GM23248 (cell line): ENCODE measurements at places on chromosomes 5 and 9. TPM values are rescaled to one million over a fixed set of nuclear protein-coding genes. Genes with fewer than 3 reads are reported as not detected.

Gene NHP2
- total RNA-seq: 203 and 221 TPM in 2 replicates

DNA sequence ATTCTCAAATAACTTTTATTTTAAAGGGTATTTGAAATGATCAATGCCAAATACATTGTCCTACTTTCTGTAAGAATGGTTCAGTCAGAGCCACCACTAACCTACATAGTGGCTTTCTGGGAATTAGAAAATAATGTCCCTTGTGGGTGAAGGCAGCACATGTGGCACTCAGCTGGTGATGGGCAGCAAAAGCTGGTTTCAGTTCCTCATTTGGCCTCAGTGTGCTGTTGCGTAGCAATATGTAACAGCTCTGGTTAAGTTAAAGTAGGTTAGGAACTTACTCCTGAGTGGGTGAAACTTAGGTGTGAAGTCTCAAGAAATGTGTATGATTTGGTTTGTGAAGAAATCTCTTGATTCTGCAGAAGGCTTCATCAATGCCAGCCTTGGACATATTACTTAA is 99.6 kb upstream of the SPEF2 start:
- H3K27me3 ChIP-seq: no peaks in the 10 kb centered on the region
- H3K4me3 ChIP-seq: no peak overlapping the region
- no peak overlapping the region for H3K27ac ChIP-seq
- DNase-seq: no peak
- no peaks in the 10 kb centered on the region for H3K4me1 ChIP-seq
- H3K36me3 ChIP-seq: no peaks in the 10 kb centered on the region

GRCh38 chr9:115036691-115037090 is 81.3 kb downstream of the TNC start:
- no peak for DNase-seq
- no peaks in the 10 kb centered on the region for H3K27me3 ChIP-seq
- peaks cover 23% of the 10 kb centered on the region for H3K4me1 ChIP-seq
- peak overlapping the region; percentile 69 for H3K27ac ChIP-seq

Gene HRCT1
- 0.76 and 1.2 TPM in 2 replicates for total RNA-seq

Gene UGT3A2
- total RNA-seq: not detected in 2 replicates

- no peak overlapping the region for H3K27ac ChIP-seq
- no peaks in the 10 kb centered on the region for H3K36me3 ChIP-seq
- DNase-seq: peak; percentile 40
- H3K4me3 ChIP-seq: no peak overlapping the region
- peaks cover 10% of the 10 kb centered on the region for H3K4me1 ChIP-seq
- no peaks in the 10 kb centered on the region for H3K27me3 ChIP-seq
Measured at GRCh38 chr9:121841771-121842611, 190.6 kb downstream of the DAB2IP start.

DNA sequence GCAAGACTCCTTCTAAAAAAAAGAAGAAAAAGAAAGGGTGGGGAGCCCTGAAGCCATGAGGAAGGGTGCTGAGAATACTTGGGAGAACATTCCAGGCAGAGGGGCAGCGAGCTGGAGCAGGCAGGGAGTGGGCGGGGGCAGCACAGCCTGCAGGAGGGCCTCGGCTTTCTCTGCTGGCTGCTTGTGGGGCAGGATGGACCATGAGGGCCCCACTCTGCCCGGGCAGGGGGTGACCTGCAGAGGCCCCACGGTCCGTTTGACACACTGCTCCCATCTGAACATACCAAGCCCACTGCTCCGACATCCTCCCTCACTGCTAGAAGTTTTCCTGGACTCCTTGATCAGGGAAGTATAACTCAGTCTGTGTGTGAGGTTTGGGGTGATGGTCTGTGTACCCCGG is 11.7 kb upstream of the NUP214 start:
- no peak for DNase-seq
- H3K27ac ChIP-seq: no peak overlapping the region
- no peaks in the 10 kb centered on the region for H3K36me3 ChIP-seq
- H3K4me1 ChIP-seq: no peaks in the 10 kb centered on the region

DNA sequence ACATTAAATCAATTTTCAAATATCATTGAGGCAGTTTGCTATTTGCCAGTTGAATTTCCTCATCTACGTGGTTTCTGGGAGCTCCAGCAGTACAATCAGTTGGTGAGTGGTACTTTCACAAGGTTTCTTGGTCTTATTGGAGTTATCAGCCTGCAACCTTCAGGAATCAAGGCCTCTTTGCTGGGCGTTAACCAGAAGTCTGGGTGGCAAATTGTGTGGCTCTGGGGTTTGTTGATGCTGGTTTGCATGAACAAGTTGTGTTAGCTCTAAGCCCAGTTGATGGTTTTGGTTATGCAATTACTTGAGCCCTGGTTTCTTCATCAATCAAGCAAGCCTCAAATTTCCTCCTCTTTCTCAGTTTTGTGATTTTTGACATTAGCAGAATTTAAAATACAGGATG is 152.9 kb upstream of the ANKRD55 start:
- no peak overlapping the region for H3K4me3 ChIP-seq
- H3K27me3 ChIP-seq: peaks cover 24% of the 10 kb centered on the region
- no peak for DNase-seq
- no peaks in the 10 kb centered on the region for H3K4me1 ChIP-seq
- no peaks in the 10 kb centered on the region for H3K36me3 ChIP-seq

Gene CCT5
- total RNA-seq: 301 and 392 TPM in 2 replicates

DNA sequence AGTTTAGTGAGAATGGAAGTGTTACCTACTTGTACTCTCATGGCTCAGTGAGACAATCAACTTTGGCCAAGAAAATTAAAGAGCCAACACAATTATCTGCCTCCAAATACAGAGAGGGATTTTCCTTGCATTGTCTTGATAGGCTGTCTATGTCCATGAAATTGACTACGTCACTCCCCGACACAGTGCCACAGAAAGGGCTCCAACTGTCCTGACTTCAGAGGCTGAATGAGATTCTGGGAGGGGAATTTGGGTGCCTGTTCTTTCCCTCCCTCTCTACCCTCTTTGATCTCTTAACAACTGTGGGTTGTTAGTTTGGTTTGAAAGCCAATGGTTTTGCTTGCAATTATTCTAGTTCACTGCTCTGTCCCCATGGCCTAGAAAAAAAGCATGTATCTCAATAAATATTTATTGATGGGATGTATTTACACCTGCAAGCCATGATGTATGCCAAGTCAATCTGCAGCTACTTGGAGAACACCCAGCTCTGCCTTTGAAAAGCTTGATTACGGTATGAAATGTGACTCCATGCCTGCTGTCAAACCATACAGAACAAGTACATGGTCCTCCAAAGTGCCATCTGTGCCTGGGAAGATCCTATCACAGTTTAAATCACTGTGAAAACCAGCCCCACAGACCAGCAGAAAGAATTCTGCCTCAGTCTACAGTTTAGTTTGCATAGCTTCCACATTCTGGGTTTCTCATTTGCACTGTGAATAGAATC is 37.3 kb downstream of the CAPSL start:
- H3K4me3 ChIP-seq: no peak overlapping the region
- H3K27ac ChIP-seq: no peak overlapping the region
- H3K4me1 ChIP-seq: peaks cover 7% of the 10 kb centered on the region; the same call in 1 of the 2 replicates
- DNase-seq: no peak

GRCh38 chr9:99031319-99031718 is 73.6 kb upstream of the TGFBR1 start:
- peak overlapping the region; percentile 77 for H3K27ac ChIP-seq
- H3K4me1 ChIP-seq: peaks cover 29% of the 10 kb centered on the region

GRCh38 chr5:157350939-157351801 is 85.2 kb downstream of the CYFIP2 start:
- H3K4me3 ChIP-seq: no peak overlapping the region
- no peak for DNase-seq
- H3K27me3 ChIP-seq: no peaks in the 10 kb centered on the region
- no peak overlapping the region for H3K27ac ChIP-seq

Gene PRRT1B
- total RNA-seq: not detected in 2 replicates

- peaks cover 34% of the 10 kb centered on the region for H3K4me1 ChIP-seq
- peak overlapping the region; percentile 19; the same call in 1 of the 2 replicates for H3K4me3 ChIP-seq
- H3K27me3 ChIP-seq: no peaks in the 10 kb centered on the region
Measured at GRCh38 chr5:102910240-102911226, 155.4 kb downstream of the PAM start.

DNA sequence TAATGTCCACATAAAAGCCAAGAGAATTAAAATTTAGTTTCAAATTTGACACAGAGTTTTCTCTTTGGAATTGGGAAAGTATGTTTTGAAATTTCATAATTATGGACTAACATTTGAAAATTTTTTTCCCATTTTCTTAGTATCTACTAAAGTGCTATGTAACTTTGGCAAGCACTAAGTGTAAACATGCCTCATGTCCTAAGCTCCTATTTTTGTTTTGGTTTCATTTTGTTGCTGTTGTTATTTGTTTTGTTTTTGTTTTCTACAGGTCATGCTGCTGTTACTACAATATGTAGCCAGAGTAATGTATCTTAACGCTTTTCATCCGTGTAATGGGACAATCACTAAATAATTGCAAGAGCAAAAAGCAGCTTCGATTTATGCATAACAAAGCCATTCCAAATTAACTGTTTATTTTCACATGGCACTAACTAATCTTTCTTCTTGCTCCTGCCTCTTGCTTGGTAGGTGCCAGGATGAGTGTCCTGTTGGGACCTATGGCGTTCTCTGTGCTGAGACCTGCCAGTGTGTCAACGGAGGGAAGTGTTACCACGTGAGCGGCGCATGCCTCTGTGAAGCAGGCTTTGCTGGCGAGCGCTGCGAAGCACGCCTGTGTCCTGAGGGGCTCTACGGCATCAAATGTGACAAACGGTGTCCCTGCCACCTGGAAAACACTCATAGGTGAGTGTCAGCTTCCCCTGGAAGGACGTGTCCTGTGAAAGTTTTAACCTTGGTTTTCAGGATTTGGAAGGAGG is 107.3 kb upstream of the PRRC1 start:
- H3K36me3 ChIP-seq: no peaks in the 10 kb centered on the region
- no peaks in the 10 kb centered on the region for H3K27me3 ChIP-seq

- no peaks in the 10 kb centered on the region for H3K36me3 ChIP-seq
- DNase-seq: peak; percentile 50
- H3K27me3 ChIP-seq: peaks cover 39% of the 10 kb centered on the region
- peak overlapping the region; percentile 68 for H3K4me3 ChIP-seq
- no peaks in the 10 kb centered on the region for H3K4me1 ChIP-seq
- no peak overlapping the region for H3K27ac ChIP-seq
Measured at GRCh38 chr9:98944057-98944733, 488 bp downstream of the COL15A1 start.

- H3K27ac ChIP-seq: no peak overlapping the region
- DNase-seq: peak; percentile 45
- H3K4me3 ChIP-seq: no peak overlapping the region
- no peaks in the 10 kb centered on the region for H3K27me3 ChIP-seq
- H3K4me1 ChIP-seq: peaks cover 12% of the 10 kb centered on the region; the same call in 1 of the 2 replicates
Measured at GRCh38 chr5:138900281-138900965, 25.3 kb upstream of the LRRTM2 start.

- no peak overlapping the region for H3K4me3 ChIP-seq
- H3K27me3 ChIP-seq: no peaks in the 10 kb centered on the region
- peaks cover 34% of the 10 kb centered on the region for H3K4me1 ChIP-seq
- H3K36me3 ChIP-seq: no peaks in the 10 kb centered on the region
- H3K27ac ChIP-seq: no peak overlapping the region
- no peak for DNase-seq
Measured at GRCh38 chr9:18235181-18235908, 238.6 kb upstream of the ADAMTSL1 start.

DNA sequence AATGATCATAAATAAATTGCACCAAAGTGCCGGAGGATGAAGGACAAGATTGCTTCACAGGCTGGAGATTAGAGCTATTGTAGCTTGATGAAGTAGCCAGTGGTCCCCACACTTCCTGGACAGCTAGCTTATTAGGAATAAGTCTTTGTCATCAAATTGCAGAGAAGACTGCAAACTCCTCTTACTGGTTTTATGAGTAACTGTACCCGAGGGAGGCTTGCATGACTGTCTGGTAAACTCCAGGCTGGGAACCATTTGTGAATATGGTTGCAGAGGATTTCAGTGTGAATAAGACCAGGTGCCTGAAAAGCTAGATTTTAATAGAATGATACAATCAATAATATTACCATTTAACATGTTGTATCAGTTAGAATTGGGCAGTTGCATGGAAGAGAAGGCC is 36.5 kb upstream of the SEMA5A start:
- peak; percentile 62 for DNase-seq
- no peaks in the 10 kb centered on the region for H3K36me3 ChIP-seq
- no peaks in the 10 kb centered on the region for H3K27me3 ChIP-seq
- no peak overlapping the region for H3K4me3 ChIP-seq
- no peak overlapping the region for H3K27ac ChIP-seq
- H3K4me1 ChIP-seq: no peaks in the 10 kb centered on the region

- DNase-seq: peak; percentile 95
- no peaks in the 10 kb centered on the region for H3K36me3 ChIP-seq
- no peak overlapping the region for H3K4me3 ChIP-seq
- peak overlapping the region; percentile 72 for H3K27ac ChIP-seq
- peaks cover 36% of the 10 kb centered on the region for H3K4me1 ChIP-seq
Measured at GRCh38 chr5:33049842-33050241, 338.7 kb downstream of the NPR3 start.

GRCh38 chr5:42887097-42887496 is 75.4 kb upstream of the SELENOP start:
- H3K36me3 ChIP-seq: no peaks in the 10 kb centered on the region
- H3K27ac ChIP-seq: no peak overlapping the region
- H3K27me3 ChIP-seq: peaks cover 41% of the 10 kb centered on the region
- H3K4me1 ChIP-seq: no peaks in the 10 kb centered on the region

DNA sequence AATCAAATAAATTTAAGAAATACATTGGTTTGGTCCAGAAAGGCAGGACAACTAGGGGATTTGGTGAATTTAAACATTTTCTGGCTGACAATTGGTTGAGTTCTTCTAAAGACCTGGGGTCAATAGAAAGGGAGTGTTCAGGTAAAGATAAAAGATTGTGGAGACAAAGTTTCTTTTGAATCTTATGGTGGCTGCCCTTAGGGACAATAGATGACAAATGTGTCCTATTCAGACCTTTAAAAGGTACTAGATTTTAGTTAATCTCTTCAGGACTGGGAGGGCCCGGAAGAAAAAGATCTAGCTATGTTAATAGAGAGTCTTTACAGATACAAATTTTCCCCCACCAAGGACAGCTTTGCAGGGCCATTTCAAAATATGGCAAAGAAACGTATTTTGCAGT is 35.9 kb downstream of the PLEKHG4B start:
- H3K36me3 ChIP-seq: no peaks in the 10 kb centered on the region
- no peak for DNase-seq
- peaks cover 23% of the 10 kb centered on the region for H3K4me1 ChIP-seq
- H3K27ac ChIP-seq: no peak overlapping the region

- H3K27ac ChIP-seq: peak within 1 kb of the TSS; percentile 87
- H3K4me3 ChIP-seq: peak within 1 kb of the TSS; percentile 90
- H3K27me3 ChIP-seq: no peaks in the 10 kb centered on the region
- peak; percentile 92 for DNase-seq
- H3K36me3 ChIP-seq: no peaks in the 10 kb centered on the region
Measured at GRCh38 chr5:169980418-169981053, at the start of gene INSYN2B. Gene INSYN2B, minus strand, starts transcription at chr5:169980495. Its CDS starts 96,597 bp downstream, at chr5:169883898.

DNA sequence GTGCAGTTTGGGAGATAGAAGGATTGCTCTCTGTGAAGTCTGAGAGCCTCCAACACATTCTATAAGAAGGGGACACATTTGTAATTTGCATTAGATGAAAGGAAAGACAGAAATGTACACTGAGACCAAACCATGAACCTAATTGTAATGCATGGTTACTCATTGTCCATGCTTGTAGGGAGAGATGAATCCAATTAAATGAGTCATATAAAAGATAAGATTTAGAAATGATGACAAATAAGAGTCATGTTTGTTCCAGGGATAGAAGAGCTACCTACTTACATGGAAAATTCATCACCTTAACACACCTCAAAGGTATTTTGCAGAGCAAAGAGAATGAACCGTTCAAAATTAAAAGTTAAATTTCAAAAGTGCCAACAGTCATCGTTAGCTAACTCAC is 85.1 kb downstream of the FBXL7 start:
- no peak overlapping the region for H3K4me3 ChIP-seq
- peaks cover 11% of the 10 kb centered on the region for H3K4me1 ChIP-seq
- peak overlapping the region; percentile 29 for H3K27ac ChIP-seq
- DNase-seq: peak; percentile 49
